ENCODE measurements at places on chromosomes 3 and 15. TPM values are rescaled to one million over a fixed set of nuclear protein-coding genes. Genes with fewer than 3 reads are reported as not detected.

GRCh38 chr3:47344971-47345370 lies 35.9 kb upstream of the PTPN23 start:
- DNase-seq = no peak

DNA sequence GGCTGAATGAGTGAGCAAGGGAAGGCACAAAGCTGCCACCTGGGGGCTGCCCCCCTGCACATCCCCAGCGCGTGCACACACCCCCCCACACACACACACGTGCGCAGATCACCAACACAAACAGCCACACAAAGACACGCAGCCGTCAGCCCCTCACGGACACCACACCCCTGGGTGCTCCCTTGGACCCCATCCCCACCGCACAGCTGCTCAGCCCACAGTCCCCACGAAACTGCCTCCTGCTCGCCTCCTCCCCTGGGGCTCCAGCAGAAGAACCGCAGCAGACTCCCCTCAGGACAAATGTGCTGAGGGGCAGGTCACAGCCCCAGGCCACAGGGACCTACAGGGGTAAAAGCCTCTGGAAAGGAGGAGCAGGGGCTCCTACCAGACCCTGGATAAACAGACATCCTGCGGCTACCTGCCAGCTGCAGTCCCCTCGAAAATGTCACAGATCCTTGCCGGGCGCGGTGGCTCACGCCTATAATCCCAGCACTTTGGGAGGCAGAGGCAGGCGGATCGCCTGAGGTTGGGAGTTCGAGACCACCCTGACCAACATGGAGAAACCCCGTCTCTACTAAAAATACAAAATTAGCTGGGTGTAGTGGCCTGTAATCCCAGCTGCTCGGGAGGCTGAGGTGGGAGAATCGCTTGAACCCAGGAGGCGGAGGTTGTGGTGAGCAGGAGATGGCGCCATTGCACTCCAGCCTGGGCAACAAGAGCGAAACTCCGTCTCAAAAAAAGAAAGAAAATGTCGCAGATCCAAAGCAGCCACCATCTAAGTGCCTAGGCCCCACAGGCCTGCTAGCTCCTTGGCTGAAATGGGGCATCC lies 6.5 kb downstream of the TWF2 start:
- DNase-seq = no peak

- DNase-seq = no peak
These were observed 20.4 kb upstream of the EXOG start for GRCh38 chr3:38475716-38476115.

DNA sequence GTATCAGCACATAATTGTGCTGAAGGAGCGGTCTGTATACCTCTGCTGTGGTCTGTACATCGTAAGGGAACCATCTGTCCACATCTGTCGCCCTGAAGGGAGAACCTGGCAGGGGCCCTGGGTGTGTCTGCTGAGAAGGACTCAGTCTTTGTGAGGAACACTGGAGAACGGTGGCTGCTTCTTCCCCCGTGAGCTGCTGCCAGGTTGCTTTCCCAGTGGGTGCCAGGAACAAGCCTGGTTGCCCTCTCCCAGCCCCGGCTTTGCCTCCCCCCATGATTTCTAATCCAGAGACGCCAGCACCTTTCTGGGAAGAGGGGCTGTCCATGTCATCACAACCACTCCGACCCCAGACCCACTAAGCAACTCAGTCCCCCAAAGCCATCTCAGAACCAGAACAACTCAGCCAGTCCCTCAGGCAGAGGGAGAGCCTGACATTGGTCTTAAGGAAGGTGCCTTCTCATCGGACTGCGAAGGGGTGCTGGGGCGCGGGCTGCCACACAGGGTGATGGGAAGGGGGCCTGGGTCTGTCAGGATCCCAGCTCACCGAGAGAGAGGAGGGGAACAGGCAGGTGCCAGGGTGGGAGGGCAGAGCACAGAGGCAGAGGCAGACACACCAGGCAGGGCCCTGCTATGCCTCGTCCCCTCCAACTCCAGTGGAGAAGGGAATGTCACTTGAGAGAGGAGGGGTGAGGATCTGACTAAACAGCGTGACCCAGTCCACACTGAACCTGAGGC lies 8.5 kb downstream of the TNK2 start:
- DNase-seq = no peak

DNA sequence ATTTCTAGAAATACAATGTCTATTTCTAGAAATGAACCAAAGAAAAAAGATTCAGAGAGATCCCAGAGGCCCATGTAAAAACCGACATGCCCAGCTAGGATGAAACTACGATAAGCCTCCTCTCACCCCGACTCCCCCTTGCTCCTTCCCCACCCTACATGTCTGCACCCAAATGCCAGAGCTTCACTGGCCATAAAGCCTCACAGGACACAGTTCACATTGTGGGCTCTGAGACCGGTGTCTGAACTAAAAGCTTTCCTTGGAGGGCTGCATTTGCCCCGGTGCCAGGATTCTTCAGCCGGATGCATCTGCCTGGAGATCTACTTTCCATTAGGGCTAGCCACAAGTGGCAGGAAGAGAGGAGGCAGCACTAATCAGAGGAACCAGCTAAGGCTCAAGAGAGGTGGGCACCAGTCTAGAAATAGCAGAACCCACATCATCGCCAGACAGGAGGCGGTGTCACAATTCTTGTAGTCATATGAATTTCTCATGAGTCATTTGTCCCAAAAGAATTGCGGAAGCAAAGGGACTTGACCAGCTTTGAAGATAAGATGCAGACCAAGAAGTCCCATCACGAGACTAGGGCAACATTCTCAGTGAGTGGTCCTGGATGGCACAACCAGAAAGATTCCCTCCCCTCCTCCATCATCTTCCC lies 353.6 kb downstream of the NTRK3 start:
- DNase-seq = no peak

DNA sequence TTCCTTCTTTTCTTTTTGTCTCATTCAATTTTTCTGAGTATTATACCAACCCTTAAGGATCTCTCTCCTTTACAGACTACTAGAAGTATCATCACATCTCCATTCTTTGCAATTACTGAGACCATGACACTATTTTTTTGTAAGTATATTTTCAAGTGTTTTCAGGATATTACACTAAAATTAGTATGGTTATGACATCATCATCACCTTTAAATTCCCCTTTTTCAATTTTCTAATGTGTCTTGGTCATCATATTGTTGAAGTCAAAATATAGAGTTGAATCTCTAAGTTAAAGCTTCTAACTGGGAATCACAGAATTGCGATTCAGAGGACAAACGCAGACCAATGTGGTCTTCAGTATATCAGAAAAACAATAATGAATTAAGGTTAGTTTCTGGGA lies 1475.1 kb downstream of the OTOL1 start:
- no peak for DNase-seq

The GPR149 gene
- not detected for total RNA-seq

The RFX7 gene
- 9.9 TPM for total RNA-seq

The CATSPER2 gene
- total RNA-seq = 0.86 TPM
